ENCODE measurements at places on chromosomes 12 and 14. TPM values are rescaled to one million over a fixed set of nuclear protein-coding genes. Genes with fewer than 3 reads are reported as not detected.

DNA sequence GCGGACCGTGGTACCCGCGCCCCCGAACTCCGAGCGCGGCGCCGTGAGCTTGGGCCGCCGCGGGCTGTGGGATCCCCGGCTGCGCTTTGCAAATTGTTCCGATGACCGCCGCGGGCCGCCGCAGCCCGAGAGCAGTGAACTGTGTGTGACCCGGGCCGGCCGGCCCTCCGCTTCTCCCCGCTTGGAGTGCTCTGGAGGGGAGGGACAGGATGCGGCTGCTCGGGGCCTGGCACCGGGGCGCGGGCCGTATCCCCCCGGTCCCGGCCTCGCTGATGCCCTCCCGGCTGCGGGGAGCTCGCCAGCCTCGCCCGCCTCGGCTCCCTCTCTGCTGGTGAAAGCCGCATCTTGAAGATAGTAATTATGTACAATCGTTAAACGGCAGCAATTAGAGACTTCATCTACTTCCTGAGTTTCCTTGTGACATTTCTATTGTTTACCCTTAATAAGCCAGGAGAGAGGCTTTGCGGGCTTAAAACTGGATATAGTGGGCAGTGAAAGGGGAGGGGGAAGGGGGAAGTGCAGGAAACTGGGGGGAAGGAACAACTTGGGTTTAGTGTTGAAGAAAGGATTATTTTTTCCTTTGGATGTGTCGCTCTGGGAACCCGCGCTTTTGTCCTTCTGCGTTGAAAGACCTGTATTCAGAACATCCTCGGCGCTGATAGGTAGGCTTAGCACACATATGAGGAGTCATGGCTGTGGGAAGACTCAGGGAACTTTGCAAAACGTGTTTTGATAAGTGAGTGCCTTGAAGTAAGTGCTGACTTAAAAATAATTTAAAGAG is 1.2 kb downstream of the PELI2 start:
- peak; percentile 77 for DNase-seq

The FKBP11 gene
- 3.4 TPM for total RNA-seq

The PRIMA1 gene
- 8.4 TPM for total RNA-seq

GRCh38 chr14:61421212-61421923 is 100.0 kb downstream of the PRKCH start:
- no peak for DNase-seq

The RHEBL1 gene
- 0.48 TPM for total RNA-seq

GRCh38 chr12:113735131-113735530 is 231.0 kb downstream of the RBM19 start:
- DNase-seq = no peak

The FRS2 gene
- 18.0 TPM for total RNA-seq

GRCh38 chr12:112615196-112615595 is 176.4 kb upstream of the RPH3A start:
- no peak for DNase-seq

The CLEC1B gene
- not detected for total RNA-seq

DNA sequence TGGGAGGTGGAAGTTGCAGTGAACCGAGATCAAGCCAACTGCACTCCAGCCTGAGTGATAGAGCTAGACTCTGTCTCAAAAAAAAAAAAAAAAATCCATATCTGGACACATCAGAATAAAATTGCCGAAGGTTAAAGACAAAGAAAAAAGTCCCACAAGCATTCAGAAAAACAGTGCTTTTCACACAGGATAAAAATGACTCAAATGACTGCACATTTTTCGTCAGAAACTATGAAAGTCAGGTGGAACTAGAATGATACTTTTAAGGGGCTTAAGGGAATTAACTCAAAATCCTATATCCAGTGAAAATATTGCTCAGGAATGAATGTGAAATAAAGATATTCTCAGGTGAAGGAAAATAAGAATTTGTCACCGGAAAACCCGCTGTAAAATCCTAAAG is 12.9 kb downstream of the COPS7A start:
- DNase-seq = no peak

- no peak for DNase-seq
Measured at GRCh38 chr12:88958153-88958552, 377.9 kb upstream of the KITLG start.

GRCh38 chr14:22796087-22796707 is 19.0 kb downstream of the SLC7A7 start:
- DNase-seq = no peak

The ASCL1 gene
- total RNA-seq = not detected

DNA sequence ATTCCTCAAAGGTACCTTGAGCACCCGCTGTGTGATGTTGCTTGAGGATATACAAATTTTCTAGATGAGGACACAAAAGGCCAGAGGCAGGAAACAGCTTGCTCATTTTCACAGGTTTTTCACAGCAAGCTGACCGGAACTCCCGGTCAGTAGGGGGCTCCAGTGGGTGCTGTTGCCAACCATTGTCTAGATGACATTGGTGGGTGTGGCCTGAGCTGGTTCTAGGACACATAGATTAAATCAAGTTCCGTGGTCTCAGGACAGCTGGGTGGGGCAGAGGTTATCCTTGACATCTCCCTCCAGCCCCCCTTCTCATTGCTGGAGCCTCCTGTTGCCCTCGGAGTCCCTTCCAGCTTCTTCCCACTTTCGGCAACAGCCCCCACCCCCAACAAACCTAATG is 153.6 kb upstream of the FKBP4 start:
- no peak for DNase-seq

- DNase-seq = no peak
Measured at GRCh38 chr14:33631021-33631420, 319.9 kb downstream of the EGLN3 start.

The KCNH3 gene
- 0.16 TPM for total RNA-seq

The RTL1 gene
- not detected for total RNA-seq

The ZBTB42 gene
- total RNA-seq = 5.0 TPM

DNA sequence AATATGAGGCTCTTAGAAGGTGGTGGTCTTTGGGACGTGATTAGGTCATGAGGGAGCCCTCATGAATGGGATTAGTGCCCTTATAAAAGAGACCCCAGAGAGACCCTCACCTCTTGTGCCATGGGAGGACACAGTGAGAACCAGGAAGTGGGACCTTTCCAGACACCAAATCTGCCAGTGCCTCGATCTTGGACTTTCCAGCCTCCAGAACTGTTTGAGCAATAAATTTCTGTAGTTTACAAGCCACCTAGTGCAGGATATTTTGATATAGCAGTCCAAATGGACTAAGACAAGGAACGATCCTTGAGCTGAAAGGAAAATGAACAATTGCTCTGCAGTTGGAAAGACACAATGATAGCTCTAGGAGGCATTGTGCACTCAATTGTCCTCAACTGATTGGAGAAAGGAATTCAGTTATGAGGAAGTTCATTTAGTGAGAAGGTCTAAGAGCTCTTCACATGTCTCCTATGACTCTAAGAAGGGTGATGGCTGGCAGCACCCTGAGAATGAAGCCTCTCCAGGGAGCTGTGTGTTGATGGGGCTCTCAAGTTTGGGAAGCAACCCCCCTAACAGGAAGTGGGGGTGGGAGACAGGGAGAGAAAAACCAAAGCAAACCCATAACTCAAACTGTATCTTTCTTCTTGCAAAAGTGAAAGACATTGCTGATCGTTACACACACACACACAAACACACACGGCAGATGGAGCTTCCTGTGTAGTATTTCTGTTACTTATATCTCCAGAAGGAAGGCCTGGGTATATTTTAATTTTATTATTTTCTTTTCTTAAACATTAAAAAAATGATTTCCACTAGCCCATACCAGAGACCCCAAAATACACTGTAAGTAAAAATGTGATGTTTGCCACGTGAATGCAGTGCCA is 21.0 kb downstream of the CHST11 start:
- no peak for DNase-seq

The CD69 gene
- total RNA-seq = 0.40 TPM

DNA sequence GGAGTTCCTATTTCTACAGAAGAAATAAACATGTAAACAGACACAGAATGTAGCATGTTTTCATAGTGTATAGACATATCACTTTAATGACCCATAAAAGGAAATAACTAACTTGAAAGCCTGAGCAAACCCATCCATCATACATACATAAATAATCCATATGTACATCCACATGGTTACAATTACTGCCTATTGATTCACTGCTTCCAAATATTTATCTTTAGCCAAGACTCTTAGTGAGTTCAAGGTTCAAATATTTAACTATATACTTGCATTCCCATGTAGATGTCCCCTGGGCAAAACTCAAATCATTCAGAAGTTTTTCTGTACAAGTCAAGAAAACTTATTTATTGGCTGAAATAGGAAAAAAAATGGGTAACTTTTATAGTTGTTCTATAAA is 95.4 kb downstream of the CCER1 start:
- no peak for DNase-seq

DNA sequence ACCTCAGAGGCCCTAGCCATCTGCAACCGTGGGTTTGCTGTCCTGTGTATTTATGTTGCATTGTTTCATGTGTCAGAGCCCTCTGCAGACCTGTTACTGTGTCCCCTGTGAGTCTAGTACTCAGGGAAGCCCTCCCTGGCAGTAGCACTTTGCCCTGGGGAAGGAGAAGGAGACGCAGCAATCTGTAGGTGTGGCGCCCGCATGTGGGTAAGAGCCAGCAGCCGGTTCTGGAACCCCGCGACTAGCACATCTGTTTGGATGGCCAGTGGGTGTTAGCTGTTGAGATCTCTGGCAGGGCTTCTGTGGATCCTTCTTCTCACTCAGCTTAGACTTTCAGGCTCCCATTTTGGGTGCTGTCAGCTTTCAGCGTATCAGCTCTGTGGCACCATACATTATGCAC is 57.0 kb downstream of the TECPR2 start:
- no peak for DNase-seq

The LRRK2 gene
- 7.4 TPM for total RNA-seq

The HIP1R gene
- total RNA-seq = 12.9 TPM

GRCh38 chr14:104803912-104804410 is 3.1 kb downstream of the ZBTB42 start:
- no peak for DNase-seq

The DAO gene
- total RNA-seq = not detected

- DNase-seq = no peak
Measured at GRCh38 chr14:66634876-66635275, 126.9 kb downstream of the GPHN start.

GRCh38 chr14:58844544-58844943 is 206.8 kb downstream of the DACT1 start:
- DNase-seq = no peak

DNA sequence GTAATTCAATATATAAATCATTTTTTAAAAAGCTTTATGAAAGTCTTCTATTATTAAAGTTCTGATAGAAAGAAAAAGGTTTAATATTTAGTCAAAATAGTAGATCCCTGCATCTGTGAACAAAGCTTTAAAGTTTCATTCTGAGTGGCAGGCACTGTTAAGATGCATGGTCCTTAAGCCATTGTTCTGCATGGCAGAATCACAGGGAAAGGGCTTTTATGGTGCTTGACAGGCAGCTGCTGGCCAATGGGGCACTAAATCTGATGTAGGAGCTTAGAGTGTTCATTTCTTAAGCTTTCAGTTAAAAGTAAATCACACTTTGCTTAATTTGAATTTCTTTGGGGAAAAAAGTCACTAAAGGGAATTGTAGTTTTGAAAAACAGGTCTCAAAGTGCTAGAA is 148.2 kb downstream of the PLEKHA5 start:
- no peak for DNase-seq

GRCh38 chr14:85142982-85143381 is 387.0 kb upstream of the FLRT2 start:
- no peak for DNase-seq

The TAS2R7 gene
- total RNA-seq = not detected

DNA sequence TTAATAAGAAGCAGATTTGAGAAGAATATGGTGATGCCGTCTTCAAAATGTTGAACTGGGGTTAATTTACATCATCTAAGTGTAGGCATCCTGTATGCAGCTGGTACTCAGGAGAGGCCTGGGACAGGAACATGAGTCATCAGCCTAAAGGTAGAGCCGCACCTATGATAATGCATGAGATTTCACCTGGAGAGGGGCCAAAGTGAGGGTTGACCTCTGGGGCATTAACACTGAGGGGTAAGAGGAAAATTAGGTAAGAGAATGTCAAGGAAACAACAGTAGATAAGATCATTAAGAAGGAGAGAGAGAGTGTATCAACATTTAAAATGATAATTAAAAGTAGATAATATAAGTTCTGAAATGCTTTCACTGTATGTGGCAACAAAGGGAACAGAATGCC is 20.2 kb upstream of the SSTR1 start:
- DNase-seq = no peak

DNA sequence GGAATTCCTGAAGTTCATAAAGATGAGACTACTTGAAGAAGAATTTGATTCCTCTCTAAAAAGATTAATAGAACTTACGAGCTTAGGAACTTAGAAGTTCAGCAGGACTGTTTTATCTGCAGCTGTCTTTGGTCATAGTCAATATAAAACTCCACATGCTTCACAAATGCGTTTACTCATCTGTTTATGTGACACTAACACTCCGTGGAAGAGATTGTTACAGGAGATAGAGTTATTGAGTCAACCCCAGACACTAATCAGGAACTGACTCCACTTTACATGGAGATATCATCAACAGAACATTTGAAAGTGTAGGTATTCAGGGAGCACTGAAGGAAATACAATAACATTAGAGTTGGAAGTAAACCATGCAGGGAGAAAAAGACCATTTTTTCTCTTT is 92.8 kb downstream of the LRFN5 start:
- DNase-seq = no peak

The ACOT6 gene
- not detected for total RNA-seq

The YLPM1 gene
- 26.6 TPM for total RNA-seq

GRCh38 chr12:111398530-111398929 is 7.2 kb upstream of the SH2B3 start:
- no peak for DNase-seq

The PLBD2 gene
- total RNA-seq = 40.2 TPM

DNA sequence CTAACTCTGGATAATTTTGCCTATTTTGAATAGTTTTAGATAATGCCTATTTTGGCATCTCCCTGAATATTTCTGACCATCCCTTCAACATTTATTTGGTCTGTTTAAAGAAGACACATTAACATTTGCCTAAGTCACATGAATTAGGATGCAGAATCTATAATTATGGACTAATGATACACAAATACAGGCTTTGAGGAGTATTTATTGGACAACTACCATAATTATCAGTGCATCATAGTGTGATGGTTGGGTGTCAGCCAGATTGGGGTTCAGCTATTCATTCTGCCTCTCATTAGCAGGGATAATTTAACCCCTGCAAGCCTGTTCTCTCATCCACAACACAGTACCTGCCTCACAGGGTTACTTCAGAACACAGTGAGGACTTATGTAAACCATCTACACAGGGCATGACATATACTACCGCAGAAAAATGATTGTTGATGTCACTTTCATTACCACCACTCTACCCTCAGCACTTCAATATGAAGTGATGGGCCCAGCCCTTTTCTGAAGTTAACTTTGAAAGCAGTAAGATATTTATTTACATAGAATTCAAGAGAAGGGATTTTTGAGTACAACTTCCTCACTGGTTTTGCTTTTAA is 14.4 kb downstream of the PRKCH start:
- DNase-seq = no peak

GRCh38 chr12:94333396-94333795 is 126.3 kb downstream of the CEP83 start:
- DNase-seq = no peak
